Endodermal cell (in vitro differentiated cells): ENCODE measurements at places on chromosomes 2 and 18. TPM values are rescaled to one million over a fixed set of nuclear protein-coding genes. Genes with fewer than 3 reads are reported as not detected.

Gene TRIM43B
- total RNA-seq, result not detected in 3 replicates

Gene RSAD2
- 0.35 to 0.42 TPM in 2 of 3 replicates, not detected in the other for total RNA-seq

Gene TRIM43
- not detected in 3 replicates for total RNA-seq

Gene TRIM54
- total RNA-seq, result 0.23 to 0.86 TPM (median 0.61 TPM) in 3 replicates

Gene MC2R
- total RNA-seq, result not detected in 2 replicates

Gene KCNIP3
- 0.26 and 1.2 TPM in 2 replicates for total RNA-seq

DNA sequence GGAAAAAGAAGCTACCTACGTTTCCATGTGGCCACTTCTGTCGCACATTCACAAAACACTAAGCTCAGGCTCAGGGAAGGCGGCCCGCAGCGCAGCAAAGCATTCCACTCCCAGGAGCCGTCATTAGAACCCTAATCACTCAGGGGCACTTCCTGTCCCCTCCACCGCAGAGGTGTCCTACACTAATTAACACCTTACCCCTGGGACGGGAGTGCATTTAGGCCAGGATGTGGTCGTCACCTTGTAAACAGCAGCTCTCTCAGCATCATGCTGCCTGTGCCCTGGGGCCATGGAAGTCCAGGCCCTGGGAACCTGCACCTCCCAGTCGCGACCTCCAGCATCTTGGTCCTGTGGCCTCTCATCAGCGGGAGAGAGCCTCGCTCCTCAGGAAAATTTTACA is 359.8 kb upstream of the SALL3 start:
- H3K4me3 ChIP-seq, result no peak overlapping the region
- no peaks in the 10 kb centered on the region for H3K27me3 ChIP-seq
- no peak overlapping the region for H3K27ac ChIP-seq
- peak; percentile 66 for DNase-seq
- no peaks in the 10 kb centered on the region for H3K4me1 ChIP-seq
- H3K36me3 ChIP-seq, result no peaks in the 10 kb centered on the region

DNA sequence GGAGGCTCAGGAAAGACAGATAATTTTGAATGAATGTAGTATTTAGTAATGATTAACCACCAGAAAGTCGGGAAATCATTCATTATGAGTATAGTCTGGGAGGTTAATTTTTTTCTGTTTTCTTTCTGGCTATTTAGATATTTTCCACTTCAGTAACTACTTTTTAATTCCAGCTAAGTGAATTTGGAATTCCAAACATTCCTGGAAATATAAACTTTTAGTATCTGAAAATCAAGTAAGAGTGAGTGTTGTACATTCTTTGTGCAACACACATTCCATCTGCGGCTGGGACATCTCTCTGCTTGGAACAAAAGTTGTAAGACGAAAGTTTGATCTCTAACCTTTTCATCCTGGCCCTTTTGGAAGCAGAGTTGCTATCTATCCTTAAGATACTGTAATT is 275.7 kb upstream of the SPRED2 start:
- no peak for DNase-seq
- H3K27me3 ChIP-seq, result no peaks in the 10 kb centered on the region
- no peaks in the 10 kb centered on the region for H3K36me3 ChIP-seq
- no peak overlapping the region for H3K4me3 ChIP-seq
- no peak overlapping the region for H3K27ac ChIP-seq

DNA sequence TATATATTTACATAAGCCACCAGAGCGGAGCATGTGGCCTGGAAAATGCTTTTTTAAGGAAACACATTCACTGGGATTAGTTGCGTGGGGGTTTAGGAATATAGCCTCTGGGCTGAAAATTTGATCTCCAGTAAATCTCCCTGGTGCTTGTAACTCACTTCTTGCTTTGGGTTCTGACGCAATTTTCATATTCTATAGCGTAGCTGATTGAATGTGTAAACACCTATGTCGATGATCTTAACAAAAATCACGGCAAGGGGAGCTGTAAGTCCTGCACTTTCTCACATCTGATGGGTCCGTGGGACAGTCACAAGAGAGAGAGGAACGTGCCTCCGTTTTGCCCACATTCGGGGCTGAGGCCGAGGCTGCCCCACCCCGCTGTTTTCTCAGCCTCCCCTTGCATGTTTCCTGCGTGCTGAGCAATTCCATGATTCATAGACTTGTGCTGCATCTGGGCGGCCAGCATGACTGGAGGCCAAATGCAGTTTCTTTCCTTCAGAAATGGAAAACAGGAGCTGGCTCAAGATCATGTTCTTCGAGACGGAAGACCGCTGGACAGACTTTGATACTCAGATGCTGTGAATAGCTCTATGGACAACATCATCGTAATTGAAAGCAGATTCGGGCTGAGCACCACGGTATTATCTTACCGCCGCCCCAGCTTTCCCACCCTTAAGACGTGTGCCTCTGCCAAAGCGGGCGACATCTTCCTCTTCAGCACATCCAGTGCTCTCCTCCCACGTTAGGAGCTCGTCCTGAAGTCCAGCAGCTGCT is 109.2 kb downstream of the TMEM18 start:
- H3K36me3 ChIP-seq, result no peaks in the 10 kb centered on the region
- H3K4me1 ChIP-seq, result no peaks in the 10 kb centered on the region
- DNase-seq, result no peak
- H3K27ac ChIP-seq, result no peak overlapping the region
- H3K4me3 ChIP-seq, result no peak overlapping the region

DNA sequence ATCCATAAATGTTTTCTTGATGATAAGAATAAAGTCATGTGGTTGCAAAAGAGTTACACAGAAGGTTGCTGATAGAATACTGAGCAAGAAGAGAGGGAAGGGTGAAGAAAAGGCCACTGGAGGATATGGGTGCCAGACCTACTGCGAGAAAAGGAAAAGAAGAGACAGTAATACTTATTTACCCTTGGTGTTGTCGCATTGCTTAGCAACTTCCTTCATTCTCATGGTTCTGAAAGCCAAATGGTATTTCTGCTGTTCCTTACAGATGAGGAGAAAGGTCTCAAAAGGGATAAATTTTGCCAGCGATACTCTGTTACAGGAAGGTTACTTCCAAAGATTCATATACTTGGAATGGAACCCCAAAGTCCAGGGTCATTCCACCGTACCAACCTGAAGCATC is 62.5 kb downstream of the LHCGR start:
- H3K27me3 ChIP-seq, result no peaks in the 10 kb centered on the region
- H3K27ac ChIP-seq, result peak overlapping the region; percentile 71
- H3K4me1 ChIP-seq, result no peaks in the 10 kb centered on the region
- H3K4me3 ChIP-seq, result no peak overlapping the region
- no peaks in the 10 kb centered on the region for H3K36me3 ChIP-seq

- H3K27me3 ChIP-seq, result no peaks in the 10 kb centered on the region
- no peak overlapping the region for H3K4me3 ChIP-seq
These were observed 20.3 kb downstream of the SLC39A10 start for GRCh38 chr2:195677290-195677689.

DNA sequence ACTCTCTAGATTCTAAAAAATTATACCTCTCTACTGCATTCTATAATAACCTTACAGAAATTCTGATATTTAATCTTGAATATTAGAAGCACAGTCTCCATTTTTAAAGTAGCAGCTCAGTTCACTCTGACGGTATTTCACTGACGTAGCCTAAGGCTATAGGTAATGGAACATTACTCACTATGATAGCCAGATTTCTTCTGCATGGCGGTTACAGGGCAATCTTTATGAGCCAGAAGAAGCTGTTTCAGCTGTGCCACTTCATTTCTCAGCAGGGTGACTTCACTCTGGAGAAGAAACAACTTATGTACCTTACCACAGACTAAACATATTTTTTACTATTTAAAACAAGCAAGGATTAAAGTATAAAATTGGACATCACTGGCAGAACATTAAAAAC is 75.3 kb upstream of the CHN1 start:
- H3K27me3 ChIP-seq, result no peaks in the 10 kb centered on the region
- H3K27ac ChIP-seq, result no peak overlapping the region
- H3K4me1 ChIP-seq, result no peaks in the 10 kb centered on the region

- H3K4me3 ChIP-seq, result no peak overlapping the region
These were observed 233.6 kb upstream of the RASGRP3 start for GRCh38 chr2:33242845-33243244.

DNA sequence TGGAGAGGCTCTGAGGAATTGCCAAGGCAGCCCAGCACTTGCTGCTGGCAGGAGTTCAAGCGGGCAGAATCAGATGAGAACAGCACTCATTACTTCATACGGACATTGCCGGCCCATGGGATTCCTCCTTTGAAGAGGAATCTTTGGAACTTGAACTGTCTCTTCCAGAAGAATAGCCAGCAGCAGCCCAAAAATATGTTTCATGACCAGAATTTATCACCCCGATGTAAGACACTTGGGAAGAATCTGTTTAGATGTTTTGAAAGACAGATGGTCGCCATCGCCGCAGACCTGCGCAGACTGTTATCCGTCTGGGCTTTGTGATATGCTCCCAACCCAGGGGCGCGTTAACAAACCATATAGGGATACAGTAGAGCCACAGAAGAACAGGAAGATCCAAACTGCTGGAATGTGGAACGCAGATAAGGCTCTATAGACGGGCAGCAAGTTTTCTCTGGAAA is 3.7 kb upstream of the ADI1 start:
- no peak overlapping the region for H3K27ac ChIP-seq
- no peak overlapping the region for H3K4me3 ChIP-seq
- no peaks in the 10 kb centered on the region for H3K27me3 ChIP-seq
- H3K4me1 ChIP-seq, result no peaks in the 10 kb centered on the region
- no peaks in the 10 kb centered on the region for H3K36me3 ChIP-seq

GRCh38 chr2:43025709-43026295 is 200.6 kb downstream of the ZFP36L2 start:
- H3K27me3 ChIP-seq, result peaks cover 14% of the 10 kb centered on the region
- peaks cover 3% of the 10 kb centered on the region for H3K4me1 ChIP-seq
- H3K27ac ChIP-seq, result no peak overlapping the region
- no peak overlapping the region for H3K4me3 ChIP-seq

- peaks cover 4% of the 10 kb centered on the region for H3K4me1 ChIP-seq
- DNase-seq, result no peak
- H3K36me3 ChIP-seq, result no peaks in the 10 kb centered on the region
These were observed 301.3 kb upstream of the ID2 start for GRCh38 chr2:8380566-8380965.

- DNase-seq, result no peak
- H3K4me1 ChIP-seq, result peaks cover 3% of the 10 kb centered on the region
- no peaks in the 10 kb centered on the region for H3K36me3 ChIP-seq
- H3K4me3 ChIP-seq, result no peak overlapping the region
- no peaks in the 10 kb centered on the region for H3K27me3 ChIP-seq
These were observed 390.2 kb downstream of the DSC3 start for GRCh38 chr18:30652387-30652786.
